ENCODE measurements at places on chromosomes 6 and 20. TPM values are rescaled to one million over a fixed set of nuclear protein-coding genes. Genes with fewer than 3 reads are reported as not detected.

The ESR1 gene
- total RNA-seq, result under 0.01 TPM

The NR2E1 gene
- total RNA-seq, result not detected

The KHDC1L gene
- total RNA-seq, result not detected

The MUC22 gene
- total RNA-seq, result not detected

The TGM2 gene
- 38.3 TPM for total RNA-seq

Measured in bronchus fibroblast of lung (primary cell).